ENCODE measurements at places on chromosomes 5 and 9.

DNA sequence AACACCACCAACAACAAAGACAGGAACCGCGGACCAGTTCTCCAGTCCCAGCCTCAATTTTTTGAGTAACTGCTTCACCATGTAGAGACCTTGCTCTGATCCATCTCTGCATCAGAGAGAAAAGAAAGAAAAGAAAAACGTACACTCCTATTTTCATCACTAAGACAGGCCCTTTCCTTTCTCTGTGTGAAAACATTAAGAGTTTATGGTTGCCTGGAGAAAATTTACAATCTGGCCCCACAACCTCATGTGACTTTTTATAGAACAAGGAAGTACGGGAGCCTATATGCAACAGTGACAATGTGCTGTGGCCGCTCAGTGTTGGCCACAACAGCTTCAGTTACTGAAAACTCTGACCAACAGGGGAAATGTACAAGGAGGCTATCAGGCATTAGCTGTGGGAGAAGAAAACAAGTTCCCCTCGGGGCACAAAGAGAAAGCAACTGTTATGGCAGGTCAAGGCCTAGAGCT is 272.9 kb upstream of the PTGER4 start:
- DNase-seq: peak; percentile 67

DNA sequence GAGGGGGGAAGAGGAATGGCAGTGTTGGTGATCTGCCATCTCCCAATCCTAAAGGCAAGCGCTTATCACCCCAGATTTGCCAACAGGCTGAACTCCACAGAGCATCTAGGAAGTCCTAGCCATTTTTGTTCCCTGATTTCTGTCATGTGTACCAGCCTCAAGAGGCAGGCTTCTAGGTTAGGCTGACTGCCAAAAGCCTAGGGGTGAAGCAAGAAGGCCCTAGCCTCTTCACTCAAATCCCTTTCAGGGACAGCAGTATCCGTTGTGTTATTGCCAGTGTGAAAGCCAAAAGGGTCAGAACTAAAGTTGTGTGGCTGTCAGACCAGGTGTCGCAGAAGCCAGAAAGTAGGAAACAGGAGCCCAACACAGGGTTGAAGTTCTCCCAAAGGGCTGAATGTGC is 14.7 kb downstream of the IGIP start:
- DNase-seq: no peak

DNA sequence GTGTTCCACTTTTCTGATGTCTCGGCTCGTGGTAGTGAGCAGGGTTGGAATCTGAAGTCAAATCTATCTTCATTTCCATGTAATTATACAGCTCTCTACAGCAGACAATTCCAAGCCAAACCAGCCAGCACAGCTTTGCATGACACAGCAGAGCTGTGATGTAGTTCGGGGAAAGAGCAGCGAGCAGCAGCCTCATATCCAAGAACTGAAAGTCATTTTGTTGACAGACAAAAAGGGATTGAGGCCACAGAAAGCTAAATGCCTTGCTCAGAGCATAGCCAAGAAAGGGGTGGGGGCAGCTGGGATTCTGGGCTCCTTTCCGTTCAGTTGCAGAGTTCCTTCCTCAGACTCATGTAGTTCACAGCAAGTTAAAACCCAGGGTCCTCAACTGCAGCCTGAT is 32.1 kb downstream of the LCP2 start:
- no peak for DNase-seq

DNA sequence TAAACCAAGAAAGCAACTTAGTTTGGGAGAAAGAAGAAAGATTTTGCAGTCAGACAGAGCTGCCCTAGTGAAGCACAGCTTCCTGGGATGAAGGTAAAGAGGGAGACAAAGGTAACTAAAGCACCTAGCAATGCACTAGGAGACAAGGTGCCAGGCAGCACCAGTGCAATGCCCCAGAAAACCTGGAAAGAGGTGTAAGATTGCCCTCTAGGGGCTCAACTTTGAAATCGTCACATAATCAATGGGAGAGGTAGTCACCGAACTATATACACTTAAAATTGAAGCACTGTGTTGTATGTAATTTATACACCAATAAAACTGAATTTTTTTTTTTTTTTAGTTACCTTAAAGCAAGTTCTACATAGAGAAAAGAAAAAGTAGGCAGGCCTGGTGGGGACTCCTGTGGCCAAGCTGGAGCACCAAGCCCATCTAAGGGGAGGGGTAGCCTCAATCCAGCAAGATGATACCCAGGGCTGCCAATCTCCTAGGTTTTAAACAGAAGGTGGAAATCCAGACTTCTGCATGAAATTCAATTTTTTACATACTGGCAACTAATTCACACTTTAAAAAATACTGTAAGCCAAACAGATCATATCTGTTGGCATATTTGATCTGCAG is 48.2 kb downstream of the CDK5RAP2 start:
- peak; percentile 8 for DNase-seq

DNA sequence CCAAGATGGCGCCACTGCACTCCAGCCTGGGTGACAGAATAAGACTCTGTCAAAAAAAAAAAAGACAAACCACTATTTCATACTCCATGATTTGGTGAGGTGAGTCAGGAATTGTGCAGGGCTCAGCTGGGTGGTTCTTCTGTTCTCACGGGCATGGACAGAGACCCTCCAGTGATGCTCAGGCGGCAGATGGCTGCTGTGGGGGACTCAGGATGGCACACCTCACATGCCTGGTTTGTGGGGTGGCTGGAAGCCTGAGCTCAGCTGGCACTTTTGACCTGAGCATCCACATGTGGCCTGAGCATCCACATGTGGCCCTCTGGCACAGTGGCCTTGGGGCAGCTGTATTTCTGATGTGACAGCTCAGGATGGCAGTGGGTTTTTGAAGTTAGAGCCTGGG is 217.2 kb downstream of the IRX2 start:
- no peak for DNase-seq

GRCh38 chr9:89375191-89375760 is 57.0 kb downstream of the SECISBP2 start:
- DNase-seq: peak; percentile 31

DNA sequence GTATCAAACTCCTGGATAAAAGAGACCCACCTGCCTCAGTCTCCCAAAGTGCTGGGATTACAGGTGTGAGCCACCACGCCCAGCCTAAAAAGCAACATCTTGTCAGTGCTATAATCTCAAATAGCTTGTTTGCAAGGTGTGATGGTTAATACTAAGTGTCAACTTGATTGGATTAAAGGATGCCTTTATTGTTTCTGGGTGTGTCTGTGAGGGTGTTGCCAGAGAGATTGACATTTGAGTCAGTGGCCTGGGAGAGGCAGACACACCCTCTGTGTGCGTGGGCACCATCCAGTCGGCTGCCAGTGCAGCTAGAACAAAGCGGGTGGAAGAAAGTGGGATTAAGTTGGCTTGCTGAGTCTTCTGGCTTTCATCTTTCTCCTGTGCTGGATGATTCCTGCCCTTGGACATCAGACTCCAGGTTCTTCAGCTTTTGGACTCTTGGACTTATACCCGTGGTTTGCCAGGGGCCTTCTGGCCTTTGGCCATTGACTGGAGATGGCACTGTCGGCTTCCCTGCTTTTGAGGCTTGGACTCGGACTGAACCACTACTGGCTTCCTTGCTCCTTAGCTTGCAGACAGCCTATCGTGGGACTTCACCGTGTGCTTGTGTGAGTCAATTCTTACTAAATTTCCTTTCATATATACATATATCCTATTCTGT is 28.1 kb downstream of the TARS1 start:
- no peak for DNase-seq

DNA sequence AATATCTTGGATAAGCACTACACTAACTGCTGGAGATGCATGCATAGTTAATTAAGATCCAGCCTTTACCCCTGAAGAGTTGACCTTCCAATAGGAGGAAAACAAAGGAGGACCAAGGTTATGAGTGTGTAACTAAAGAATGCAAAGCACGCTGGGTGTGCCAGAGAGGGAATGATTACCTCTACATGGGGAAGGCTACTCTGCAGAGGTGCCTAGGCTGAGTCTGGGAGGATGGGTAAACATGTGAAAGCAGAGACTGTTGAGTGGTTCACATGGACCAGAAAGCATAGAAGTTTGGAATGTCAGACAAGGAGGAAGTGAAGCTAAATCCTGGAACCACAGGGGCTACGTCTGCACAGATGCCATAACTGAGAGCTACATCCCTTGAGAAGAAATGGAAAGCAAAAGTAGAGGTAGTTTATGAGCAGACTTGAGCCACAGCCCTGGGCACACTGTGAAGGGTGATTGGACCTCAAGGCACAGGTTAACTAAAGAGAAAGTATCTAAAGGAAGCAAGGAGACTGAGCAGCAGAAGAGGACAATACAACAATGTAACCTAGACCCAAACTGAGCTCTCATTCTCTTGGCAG is 176.2 kb downstream of the DENND1A start:
- no peak for DNase-seq

DNA sequence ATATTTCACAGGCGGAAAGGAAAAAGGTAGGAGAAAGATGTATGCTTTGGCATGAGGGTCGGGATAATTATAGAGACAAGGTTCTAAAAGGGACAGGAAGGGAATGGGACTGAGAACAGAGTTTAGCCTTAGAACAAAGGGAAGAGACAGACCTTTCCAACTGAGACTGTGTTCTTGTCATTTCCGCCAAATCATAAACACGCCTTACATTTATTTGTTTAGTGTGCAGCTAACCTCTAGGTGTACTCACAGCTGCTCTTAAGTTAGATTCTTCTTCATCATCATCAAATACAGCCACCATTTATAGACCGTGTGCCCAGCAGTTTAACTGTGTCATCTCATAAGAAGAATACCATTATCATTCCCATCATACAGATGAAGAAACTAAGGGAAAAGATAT is 5.9 kb upstream of the DELE1 start:
- DNase-seq: no peak
